ENCODE measurements at places on chromosomes 1 and 21.

DNA sequence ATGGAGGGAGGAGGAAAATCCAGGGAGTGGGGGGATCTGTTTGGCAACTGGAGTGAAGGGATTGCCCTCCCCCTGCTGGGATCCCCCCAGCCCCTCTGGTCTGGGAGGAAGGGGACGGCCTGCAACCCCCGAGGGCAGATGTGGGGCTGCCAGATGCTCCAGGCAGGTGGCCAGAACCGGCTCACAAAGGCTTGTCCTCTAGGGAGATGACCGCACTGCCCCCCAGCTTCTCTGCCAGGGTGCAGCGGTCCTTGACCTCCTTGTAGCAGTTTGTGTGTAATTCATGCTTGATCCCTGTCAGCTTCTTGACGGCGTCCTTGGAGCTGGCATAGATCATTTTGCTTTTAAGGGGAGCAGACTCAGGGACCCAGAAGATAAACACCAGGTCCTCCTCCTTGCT is 69.2 kb downstream of the ROR1 start:
- DNase-seq: no peak

DNA sequence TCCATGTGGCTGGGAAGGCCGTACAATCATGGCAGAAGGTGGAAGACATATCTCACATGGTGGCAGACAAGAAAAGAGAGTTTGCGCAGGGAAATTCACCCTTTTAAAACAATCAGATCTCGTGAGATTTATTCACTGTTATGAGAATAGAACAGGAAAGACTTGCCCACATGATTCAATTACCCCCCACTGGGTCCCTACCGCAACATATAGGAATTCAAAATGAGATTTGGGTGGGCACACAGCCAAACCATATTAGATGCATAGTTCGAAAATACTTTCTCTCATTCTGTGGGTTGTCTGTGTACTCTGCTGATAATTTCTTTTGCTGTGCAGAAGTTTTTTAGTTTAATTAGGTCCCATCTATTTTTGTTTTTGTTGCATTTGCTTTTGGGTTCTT is 990.3 kb downstream of the PLA2G4A start:
- no peak for DNase-seq

DNA sequence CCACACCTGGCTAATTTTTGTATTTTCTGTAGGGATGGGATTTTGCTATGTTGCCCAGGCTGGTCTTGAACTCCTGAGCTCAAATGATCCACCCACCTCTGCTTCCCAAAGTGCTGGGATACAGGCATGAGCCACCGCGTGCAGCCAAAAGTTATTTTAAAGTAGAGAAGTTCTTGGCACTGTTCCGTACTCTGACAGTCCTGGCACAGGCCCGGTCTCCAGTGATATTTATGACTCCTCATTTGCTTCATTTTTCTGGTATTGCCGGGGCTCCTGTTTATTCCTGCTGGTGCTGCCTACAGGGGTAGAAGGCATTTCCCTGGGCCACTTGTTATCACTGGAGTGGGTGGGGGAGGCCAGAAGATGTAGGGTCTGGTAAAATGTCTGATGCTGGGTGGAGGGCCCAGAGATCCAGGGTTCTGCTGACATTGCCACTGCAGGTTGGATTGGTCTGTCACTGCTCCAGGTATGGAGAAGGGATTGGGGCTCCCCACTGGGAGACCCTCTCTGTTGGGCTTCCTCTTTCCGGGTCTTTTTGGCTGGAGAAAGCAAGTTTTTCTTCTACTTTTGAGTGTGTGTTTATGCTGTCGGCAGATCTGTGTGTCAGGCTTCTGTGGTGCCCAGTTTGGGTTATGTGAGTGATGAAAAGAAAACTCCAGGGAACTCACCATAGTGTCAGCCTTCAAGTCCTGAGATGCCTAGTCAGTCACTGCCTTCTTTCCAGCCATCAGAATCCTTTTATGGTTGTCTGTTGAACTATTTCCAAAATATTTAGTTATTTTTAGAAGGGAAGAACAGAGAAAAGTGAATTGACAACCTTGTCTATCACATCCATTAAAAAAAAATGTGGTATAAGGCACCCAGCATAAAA is 4.5 kb downstream of the MROH7 start:
- DNase-seq: no peak

DNA sequence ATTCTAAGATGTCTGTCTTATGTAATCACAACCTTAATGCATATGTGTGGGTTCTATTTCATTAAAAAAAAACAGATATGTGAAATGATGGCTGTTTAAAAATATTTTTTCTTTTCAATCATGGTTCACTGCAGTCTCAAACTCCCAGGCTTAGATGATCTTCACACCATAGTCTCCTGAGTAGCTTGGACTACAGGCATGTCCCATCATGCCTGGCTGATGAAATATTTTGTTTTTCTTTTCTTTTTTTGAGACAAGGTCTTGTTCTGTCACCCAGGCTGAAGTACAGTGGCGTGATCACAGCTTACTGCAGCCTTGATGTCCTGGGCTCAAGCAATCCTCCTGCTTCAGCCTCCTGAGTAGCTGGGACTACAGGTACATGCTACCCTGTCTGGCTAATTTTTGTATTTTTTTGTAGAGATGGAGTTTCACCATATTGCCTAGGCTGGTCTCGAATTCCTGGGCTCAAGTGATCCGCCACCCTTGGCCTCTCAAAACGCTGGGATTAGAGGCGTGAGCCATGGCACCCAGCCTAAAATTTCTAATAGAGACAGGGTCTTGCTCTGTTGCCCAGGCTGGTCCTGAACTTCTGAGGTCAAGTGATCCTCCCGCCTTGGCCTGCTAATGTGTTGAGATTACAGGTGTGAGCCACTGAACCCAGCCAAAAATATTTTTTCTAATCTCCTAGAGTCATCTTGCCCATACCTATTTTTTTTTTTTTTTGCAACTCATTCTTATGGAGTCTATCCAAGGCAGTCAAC is 67.6 kb downstream of the GIPC2 start:
- DNase-seq: no peak

- peak; percentile 60 for DNase-seq
Observed at GRCh38 chr1:15684042-15684461, at the start of gene PLEKHM2. Gene PLEKHM2 (plus strand): TSS chr1:15684320. CDS start chr1:15684559, 239 bp downstream.

DNA sequence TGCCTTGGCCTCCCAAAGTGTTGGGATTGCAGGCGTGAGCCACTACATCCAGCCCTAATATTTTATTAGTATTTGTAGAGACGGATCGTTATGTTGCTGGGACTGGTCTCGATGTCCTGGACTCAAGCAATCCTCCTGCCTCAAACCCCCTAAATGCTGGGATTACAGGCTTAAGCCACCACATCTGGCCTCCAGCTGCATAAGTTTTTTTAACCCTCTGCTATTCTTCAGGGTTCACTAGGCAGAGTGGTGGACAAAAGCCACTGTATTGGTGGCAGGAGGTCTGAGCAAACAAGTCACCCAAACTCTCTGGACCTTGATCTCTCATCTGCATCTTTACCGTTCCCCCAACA is 10.1 kb upstream of the CLIC4 start:
- no peak for DNase-seq

DNA sequence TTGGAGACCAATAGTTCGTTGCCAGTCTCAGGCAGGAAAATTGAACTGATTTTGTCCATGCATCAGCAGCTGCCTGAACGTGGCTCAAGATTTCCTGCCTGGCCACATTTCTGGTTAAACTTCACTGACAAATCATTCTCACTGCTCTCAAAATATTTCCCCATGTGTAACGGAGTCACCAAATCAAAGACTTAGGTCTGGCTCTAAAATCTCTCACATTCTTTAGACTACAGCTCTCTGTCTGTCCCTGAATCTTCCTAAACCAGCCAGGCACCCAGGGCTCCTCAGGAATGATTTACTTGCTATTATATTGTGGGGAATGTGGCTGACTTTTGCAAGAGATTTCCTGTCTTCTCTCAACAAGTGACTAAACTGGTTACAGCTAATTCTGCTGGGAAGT is 49.2 kb upstream of the GJA8 start:
- DNase-seq: no peak

DNA sequence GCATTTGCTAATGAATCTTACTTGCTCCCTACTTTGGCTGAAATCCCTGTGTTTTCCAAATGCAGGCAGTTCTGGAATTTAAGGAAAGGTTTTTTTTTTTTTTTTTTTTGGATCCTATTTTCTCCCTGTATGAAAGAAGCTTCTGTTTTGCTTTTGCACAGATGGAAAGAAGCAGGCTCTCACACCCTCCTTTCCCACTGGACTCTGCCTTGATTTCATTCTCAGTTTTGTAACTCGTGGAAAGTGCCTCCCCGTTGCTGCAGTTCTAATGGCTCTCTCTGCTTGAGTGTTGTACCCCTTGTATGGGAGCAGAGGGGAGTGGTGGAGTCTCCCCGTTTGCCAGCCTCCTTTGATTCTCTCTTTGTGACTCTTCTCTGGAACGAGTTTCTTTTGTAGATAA is 291.9 kb downstream of the CAMTA1 start:
- no peak for DNase-seq

DNA sequence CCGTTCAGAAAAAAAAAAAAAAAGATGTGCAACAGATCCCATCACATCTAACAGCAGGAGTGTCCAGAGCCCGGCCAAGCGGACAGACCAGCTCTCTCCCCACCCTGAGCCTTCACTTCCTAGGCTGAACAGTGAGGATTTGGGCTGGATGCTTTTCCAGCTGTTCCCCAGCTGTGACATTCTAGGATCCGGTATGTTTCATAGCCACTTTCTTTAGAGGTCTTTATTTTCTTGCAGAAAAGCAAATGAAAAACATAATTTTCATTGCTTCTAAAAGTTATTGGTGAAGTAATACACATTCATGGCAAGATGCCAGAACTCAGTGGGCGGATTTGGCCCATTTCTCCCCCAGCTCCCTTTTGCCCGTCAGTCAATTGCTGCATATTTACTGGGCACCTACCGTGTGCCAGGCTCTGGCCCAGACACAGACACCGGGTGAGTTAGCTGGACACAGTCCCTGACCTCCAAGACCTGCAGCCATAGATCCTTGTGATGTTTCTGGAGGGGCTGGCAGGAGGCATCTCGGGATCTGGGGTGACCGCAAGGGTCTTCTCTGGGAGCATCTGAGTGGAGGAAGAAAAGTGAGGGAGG is 213.7 kb upstream of the VAMP3 start:
- DNase-seq: no peak

DNA sequence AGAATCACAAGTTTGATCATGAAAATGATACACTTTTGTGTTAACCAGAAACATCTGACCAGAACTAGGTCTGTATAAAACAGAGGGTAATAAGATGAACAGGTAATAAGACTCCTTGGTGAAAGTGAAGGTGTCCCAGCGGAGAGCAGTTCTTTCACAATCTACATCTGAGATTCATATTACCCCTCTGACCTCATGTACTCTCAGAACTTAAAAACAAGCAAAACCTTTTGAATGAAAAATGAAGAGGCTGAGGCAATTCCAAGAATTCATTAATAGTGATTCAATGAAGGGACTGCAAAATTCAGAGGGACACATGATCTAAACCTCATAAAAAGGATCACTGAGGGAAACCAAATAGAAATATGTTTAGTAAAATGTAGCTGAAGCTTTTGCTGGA is 10.9 kb upstream of the MPZL1 start:
- DNase-seq: no peak

DNA sequence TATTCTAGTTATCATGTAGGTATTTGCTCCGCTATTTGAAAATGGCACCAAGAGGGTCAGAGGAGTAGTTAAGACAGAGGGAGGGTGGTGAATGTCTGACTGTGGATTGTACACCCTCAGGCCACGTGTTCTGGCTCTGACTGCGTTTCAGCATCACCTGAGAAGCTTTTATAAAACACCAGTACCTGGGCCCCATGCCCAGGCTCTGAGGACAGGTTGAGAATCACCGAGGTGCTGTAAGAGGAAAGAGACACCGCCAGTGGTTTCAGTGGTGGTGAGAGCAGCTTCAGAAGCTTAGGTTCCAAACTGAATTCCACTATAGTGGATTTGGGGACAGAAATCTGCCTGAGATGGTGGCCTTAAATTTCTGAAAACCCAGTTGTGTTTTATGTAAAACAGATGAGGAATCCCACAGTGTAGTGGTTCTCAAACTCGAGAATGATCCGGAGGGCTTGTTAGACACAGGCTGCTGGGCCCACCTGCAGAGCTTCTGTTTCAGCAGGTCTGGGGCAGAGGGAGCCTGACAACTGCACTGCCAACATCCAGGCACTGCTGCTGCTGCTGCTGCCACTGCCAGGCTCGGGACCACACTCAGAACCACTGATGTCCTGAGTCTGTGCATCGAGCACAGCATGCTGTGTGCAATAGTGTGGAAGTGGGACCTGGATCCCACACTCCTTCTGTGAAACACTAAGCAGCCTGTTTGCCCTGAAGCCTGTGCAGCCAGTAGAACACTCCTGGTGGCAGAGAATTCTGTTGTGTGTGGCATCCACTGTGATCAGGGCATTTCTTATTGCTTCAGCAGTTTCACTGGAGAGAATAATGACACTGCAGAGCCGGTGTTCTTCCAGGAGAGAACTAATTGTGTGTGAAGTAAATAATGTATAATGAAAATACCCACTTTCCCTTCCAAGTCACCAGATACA is 98.7 kb downstream of the SUSD4 start:
- DNase-seq: no peak

- DNase-seq: no peak
Observed at GRCh38 chr1:224656392-224656791, 40.3 kb downstream of the CNIH3 start.

DNA sequence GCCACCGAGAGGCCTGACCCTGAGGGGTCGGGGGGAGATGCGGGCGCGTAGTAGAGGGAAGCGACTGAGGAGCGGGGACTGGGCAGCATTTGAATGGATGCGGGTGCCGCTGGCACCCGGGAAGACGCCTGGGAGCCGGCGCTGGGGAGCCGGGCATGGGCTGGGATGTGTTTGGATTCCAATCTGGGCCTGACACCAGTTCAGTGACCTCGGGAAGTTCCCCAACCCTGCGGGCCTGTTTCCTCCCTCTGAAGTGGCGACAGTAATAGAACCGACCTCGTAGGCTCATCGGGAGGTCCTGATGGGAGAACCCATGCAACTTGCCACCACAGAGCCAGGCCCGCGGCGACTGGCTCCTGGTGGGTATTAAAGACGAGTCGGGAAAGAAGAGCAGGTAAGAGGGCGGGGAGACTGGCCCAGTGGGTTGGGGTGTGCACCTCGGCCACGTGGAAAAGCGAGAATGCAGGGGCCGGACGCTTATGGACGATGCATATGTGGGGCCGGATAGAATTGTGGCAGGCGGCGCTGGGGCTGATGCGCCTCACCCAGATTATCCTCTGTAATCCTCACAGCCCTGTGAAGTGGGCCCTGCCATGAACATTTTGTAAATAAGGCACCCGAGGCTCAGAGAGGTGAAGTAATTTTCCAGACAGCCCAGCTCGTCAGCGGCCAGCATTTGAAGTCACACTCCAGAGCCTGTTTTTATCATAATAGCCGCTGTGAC is 105.8 kb downstream of the SLC16A1 start:
- no peak for DNase-seq

DNA sequence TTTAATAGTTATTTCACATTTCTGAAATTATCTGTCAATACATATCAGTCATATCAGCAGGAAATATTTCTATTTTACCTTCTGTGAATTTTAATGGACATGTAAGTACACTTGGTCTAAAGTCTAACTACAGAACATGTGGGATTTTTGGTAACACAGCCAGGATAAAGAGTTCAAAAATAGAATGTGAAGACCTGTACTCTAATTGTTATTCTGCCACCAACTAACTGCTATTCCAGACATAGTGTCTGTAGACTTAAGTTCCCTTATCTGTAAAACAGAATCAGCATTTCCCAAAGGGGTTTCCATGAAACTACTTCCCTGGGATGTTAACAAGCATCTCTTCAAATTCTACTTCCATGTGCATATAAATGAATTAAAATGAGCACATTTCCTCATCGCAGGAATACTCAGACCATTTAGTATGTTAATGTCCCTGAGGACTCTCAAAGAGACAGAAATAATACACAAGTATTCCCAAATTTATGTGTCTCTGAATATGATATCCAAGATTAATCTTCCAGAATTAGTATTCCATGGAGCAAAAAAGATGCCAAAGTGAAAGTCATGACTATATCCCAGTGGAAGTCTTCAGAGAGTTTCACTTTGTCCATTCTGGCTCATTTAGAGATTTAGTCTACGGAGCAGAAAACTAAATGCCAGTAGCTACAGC is 325.6 kb downstream of the NEGR1 start:
- no peak for DNase-seq

Data from CD4-positive, alpha-beta T cell treated with Interleukin-1 beta for 1 hour (primary cell).